ENCODE measurements at places on chromosomes 12 and 14.
A peak's percentile ranks its signal among the peaks of the same experiment; 100 is the strongest.

DNA sequence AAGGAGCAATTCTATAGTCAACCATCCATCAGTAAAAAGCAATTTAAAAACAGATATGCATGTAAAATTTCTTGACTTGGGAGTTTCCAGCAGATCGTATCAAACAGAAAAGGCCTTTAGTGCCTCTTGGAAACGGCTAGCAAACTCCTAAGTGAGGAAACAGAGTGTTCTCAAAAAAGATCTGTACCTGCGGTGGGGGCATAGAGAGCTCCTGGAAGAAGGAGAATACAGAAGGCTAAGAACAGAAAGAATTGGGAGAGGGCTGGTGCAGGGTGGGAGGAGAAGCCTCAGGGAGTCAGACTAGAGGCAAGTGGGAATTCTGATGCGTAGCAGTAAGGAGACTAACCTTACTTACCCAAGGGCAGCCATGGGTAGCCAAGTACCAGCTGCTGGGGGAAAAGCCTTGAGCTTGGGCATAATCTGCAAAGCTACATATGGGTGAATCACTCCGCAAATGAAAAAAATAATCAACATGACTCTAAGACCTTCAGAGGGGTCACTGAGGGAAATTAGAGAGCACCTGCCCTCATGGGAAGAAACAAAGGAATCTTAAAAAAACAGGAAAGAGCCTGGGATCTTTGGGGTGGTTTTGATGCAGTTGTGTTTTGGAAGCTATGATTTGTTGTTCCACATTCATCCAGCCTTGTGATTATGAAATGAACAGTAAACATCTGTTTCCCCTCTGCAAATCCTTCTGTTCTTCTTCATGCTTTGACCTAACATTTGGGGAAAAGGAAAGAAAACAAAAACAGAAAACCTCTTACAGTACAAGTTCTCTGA, 10.4 kb downstream of the RHOJ start:
- no peak for DNase-seq
- no peak overlapping the region for H3K27ac ChIP-seq
- no peaks in the 10 kb centered on the region for H3K4me1 ChIP-seq
- no peaks in the 10 kb centered on the region for H3K36me3 ChIP-seq

DNA sequence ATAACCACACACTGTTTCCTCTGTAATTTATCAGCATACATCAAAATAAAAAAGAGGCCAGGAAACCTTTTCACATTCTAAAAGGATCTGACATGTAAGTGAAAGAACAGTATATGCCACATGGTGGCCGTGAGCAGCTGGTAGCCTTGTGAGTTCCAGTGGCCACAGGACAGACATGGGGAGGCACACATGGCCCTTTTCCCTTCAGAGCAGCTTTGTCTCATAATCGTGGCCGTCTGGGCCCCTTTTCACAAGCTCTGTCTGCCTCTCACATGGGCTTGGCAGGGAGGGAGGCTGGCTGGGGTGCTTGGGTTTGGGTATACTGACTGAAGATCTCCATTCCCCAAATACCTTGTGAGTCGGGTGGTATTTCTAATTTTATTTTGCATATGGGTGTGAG, 1.5 kb upstream of the ZDHHC22 start:
- no peak for DNase-seq
- H3K27ac ChIP-seq, result peak overlapping the region; percentile 59
- no peaks in the 10 kb centered on the region for H3K36me3 ChIP-seq
- no peak overlapping the region for H3K4me3 ChIP-seq
- peaks cover 83% of the 10 kb centered on the region for H3K27me3 ChIP-seq
- H3K4me1 ChIP-seq, result peaks cover 8% of the 10 kb centered on the region

GRCh38 chr12:13816394-13816793, 165.0 kb downstream of the GRIN2B start:
- H3K36me3 ChIP-seq, result no peaks in the 10 kb centered on the region
- H3K27ac ChIP-seq, result no peak overlapping the region
- no peak for DNase-seq
- peaks cover 4% of the 10 kb centered on the region for H3K4me1 ChIP-seq

DNA sequence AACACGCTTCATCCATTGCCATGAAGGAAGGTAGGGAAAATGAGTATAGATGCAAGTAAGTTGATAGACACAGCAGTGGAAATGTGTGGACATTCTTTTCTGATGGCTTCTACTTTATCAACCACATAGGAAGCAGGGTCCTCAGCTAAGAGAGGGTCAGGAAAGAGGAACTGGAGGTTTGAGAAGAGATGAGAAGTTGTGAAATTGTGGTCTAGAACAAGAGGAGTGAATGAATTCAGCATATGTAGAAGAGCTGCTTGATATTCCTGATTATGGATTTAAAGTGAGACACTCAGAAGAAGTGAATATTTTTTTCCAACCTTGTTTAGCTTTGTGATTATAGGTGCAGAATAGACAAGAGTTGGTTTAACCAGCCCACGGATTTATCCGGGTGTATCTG, 128.5 kb downstream of the SLC15A5 start:
- H3K4me3 ChIP-seq, result no peak overlapping the region
- no peaks in the 10 kb centered on the region for H3K36me3 ChIP-seq
- H3K4me1 ChIP-seq, result peaks cover 14% of the 10 kb centered on the region
- H3K27ac ChIP-seq, result no peak overlapping the region
- no peaks in the 10 kb centered on the region for H3K27me3 ChIP-seq

DNA sequence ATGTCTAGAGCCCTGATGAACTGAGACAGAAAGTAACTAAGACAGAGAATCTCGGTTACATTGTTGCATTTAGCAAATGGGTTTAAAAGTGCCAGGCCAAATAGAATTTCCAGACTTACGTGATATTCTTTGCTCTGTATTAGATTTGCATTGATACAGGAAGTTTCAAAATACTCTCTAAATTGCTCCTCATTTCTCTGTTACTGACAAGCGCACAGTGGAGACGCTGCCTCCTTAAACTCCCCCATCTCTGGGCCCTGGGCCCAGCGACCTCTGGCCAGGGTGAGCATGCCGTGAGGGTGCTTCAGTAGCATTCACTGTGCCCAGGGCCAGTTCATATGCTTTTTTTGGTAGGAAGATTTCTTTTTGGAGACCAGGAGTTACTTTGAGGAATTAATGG, 22.9 kb upstream of the EVL start:
- no peaks in the 10 kb centered on the region for H3K4me1 ChIP-seq
- no peak for DNase-seq
- no peaks in the 10 kb centered on the region for H3K36me3 ChIP-seq
- no peak overlapping the region for H3K27ac ChIP-seq
- H3K4me3 ChIP-seq, result no peak overlapping the region
- H3K27me3 ChIP-seq, result no peaks in the 10 kb centered on the region

Measured in endodermal cell (in vitro differentiated cells).